ENCODE measurements at places on chromosomes 3 and 15.

DNA sequence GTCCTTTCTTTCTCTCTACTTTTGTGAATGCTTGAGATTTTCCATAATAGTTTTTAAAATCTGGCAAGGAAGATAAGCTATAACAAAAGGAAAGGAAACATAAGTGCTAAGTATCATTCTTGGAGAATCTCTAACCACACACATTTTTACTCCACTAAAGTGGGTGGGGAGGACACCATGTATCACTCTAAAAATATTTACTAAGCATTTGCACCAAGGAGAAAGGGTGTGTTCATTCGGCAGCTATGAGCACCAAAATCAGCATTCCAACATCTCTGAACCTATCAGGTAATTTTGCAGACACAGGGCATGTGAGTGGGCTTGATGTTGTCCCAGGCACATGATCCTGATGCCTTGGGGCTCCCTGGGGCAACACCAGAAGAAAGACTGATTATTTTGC, 5.5 kb downstream of the B4GALT4 start:
- no peak for DNase-seq

GRCh38 chr3:195388380-195388779, 54.4 kb downstream of the ACAP2 start:
- DNase-seq = no peak

DNA sequence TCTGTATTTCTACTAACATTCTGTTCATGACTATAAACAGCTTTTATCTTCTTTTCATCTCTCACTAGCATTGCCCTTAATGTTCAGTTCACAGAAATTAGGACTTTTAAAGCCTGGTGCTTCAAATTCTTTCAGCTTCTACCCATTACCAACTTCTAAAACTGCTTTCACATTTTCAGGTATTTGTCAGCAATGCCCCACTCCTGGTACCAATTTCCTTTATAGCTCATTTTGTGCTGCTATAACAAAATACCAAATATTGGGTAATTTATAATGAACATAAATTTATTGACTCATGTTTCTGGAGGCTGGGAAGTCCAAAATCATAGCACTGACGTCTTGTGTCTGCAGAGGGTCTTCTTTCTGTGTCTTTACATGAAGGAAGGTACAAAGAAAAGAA, 753.1 kb upstream of the CCDC54 start:
- DNase-seq = no peak

- DNase-seq = peak; percentile 44
Observed at GRCh38 chr15:74400313-74400860, 32.9 kb upstream of the CYP11A1 start.

- no peak for DNase-seq
Observed at GRCh38 chr3:151896246-151897012, 23.0 kb downstream of the SUCNR1 start.

DNA sequence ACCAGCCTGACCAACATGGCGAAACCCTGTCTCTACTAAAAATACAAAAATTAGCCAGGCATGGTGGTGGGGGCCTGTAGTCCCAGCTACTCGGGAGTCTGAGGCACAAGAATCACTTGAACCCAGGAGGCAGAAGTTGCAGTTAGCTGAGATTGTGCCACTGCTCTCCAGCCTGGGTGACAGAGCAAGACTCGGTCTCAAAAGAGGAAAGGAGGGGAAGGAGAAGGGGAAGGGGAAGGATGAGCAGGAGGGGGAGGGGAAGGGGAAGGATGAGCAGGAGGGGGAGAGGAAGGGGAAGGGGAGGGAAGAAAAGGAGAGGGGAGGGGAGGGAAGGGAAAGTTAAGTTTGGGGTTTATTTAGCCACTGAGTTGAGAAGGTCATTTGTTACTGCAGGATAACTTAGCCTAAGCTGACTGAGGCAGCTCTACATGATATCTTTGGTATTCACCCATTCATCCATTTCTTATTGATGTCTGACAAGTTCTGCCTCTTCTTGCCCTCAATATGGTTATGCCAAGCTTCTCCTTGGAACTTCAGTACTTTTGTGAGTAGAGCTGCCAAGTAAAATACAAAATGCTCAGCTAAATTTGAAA, 15.9 kb upstream of the ABHD2 start:
- DNase-seq = no peak

DNA sequence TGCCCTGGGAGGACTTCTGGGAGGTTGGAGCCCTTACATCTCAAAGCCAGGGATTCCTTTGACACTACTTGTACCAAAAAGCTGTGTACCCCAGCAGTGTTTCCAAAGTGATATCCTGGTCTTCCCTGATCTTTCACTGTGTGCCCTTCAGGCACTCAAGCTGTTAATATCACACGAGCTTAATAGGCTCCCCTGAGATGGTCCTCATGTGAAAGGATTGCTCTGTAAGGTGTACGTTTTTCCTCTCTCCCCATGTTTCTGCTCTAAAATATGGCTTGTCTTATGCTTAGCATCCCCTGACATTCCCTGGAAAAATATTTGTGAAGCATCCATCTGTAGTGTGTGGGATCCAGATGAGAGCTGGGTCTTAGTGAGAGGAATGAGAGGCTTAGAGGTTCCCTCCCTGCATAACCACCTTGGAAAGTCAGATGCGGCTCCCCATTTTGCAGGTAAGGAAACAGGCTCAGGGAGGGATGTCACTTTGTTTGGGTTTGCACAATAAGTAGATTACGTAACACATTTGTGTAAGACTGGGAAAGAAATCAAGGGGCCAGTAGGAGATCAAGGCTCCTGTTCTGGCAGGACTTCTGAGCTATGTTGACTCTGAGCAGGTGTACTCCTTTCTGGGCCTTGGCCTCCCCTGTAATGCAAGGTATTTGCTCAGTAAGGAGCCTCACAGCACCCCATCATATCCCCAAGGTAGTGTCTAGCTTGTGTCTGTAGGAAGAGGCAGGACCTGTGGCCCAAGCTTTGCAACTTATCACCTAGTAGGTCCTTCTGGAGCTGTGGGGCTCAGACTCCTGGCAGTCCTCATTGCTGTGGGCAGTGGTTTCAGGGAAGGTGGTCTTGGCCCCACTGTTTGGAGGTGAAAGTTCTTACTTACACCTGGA, 667 bp upstream of the ACOX2 start:
- DNase-seq = no peak

DNA sequence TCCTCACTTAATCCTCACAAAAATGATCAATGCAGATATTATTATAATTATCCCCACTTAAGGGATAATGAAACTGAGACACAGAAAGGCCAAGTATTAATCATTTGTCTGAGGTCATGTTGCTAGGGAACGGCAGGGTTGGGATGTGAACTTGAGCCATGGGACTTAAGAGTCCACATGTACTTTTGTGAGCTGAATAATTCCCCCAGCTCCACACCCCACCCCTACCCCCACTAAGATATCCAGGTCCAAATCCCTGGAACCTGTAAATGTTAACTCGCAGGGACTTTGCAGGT, 290.5 kb upstream of the GADL1 start:
- no peak for DNase-seq

DNA sequence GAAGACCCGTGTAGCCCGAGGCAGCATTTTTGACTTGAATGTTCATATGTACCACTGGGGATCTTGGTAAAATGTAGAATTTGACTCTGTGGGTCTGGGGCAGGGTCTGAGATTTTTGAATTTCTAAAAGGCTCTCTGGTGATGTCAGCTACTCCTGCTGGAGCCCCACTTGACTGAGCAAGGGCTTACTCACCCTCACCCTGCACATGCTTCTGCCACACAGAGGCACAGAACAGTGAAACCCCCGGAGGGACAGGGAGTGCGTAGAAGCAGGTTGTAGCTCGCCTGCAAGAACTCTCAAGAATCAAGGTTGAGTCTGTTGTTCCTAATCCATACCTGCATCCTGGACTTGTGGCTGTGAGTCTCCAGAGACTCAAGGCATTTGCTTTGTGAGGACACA, 41.1 kb downstream of the SLCO3A1 start:
- no peak for DNase-seq

- no peak for DNase-seq
Observed at GRCh38 chr3:140584549-140584948, 93.3 kb upstream of the TRIM42 start.

DNA sequence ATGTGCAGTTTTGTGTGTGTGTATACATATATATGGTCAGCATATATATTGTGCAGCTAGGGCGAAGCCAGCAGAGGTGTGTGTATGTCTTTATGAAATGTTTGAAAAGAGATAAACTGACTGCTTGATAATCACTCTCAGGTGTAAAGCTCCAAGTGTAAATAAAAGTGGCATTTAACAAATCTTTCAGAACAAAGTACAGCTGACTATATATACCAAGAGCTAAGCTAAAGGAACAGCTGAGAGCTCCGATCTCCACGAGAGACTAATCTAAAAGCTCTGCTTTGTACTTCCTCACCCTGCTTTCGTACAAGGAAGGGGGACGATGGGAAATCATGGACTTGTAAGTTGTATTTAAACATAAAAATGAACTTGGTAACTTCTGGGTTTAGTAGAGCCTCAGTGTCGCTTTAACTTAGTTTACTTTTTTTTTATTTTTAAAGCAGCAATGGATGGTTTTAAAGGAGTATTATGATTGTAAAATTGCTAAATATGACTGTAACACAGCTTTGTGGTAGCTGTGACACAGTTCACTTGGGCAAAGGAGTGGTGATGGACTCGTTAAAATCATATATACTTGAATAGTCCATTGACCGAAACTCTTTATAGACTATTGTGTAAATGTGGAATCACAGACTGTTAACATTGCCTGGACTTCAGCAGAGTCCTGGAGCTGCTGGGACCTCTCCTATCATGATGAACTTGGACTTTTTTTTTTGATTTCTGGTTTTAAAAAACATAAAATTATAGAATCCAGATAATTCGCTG, 11.4 kb upstream of the ITPKA start:
- DNase-seq = no peak

DNA sequence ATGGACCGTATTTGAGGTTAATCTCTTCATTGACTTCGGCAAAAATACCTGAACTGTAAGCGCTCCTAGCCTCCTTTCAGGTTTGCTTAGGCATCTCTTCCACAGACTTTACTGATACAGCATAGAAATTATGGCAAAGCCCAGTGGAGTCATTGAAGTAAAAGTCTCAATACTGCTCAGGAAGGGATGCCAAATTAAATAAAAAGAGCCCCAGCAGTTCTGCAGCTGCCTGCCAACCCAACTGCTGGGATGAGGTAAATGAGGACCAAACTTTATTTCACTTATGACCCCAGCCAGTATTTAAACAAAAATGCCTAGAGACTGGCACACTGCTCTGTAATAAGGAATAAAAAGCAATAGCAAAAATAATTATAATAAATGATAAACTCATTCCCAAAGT, 65.4 kb downstream of the IQCH start:
- DNase-seq = no peak

DNA sequence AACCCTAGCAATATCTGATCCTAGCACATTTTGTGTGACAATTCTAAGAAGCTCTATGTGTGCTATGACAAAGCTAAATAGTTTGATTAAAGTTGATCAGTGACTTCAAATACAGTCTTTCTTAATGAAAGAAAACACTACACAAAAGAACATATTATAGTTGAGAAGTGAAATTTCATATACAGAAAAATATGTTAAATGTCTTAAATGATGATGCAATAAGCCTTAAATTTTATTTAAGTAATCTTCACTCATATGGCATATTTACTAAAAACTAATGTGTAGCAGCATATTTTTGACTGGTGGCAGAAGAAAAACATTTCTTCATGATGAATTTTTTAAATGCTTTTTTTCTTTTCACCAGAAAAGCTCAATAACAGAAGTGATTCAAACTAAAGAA, 485.5 kb downstream of the TUSC7 start:
- no peak for DNase-seq

DNA sequence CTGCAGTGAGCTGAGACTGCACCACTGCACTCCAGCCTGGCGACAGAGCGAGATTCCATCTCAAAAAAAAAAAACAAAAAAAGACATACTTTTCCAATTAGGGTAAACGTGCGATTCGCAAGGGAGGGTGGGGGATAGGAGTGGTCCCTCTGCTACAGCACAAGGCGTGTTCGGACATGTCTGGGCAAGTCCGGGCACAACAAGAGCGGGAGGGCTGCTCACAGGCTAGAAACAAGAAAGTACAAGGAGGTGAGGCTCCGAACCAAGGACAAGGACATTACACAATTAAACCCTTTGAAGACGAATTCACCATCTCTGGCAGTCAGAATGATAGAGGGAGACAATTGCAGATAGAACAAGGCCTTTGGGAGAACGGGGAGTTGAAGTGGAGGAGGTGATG, 32.2 kb upstream of the BCL2A1 start:
- no peak for DNase-seq

GRCh38 chr3:185928496-185928895, 9.3 kb downstream of the TRA2B start:
- DNase-seq = no peak

- DNase-seq = no peak
Observed at GRCh38 chr15:69992348-69992747, 105.4 kb downstream of the TLE3 start.

- DNase-seq = no peak
Observed at GRCh38 chr15:55900019-55900418, 93.4 kb downstream of the NEDD4 start.
